Stimulated activated CD4-positive, alpha-beta T cell treated with anti-CD3 and anti-CD28 coated beads, Interleukin-4, amount 100 ng/mL, for 48 hours (primary cell): ENCODE measurements at places on chromosomes 1 and 21.

DNA sequence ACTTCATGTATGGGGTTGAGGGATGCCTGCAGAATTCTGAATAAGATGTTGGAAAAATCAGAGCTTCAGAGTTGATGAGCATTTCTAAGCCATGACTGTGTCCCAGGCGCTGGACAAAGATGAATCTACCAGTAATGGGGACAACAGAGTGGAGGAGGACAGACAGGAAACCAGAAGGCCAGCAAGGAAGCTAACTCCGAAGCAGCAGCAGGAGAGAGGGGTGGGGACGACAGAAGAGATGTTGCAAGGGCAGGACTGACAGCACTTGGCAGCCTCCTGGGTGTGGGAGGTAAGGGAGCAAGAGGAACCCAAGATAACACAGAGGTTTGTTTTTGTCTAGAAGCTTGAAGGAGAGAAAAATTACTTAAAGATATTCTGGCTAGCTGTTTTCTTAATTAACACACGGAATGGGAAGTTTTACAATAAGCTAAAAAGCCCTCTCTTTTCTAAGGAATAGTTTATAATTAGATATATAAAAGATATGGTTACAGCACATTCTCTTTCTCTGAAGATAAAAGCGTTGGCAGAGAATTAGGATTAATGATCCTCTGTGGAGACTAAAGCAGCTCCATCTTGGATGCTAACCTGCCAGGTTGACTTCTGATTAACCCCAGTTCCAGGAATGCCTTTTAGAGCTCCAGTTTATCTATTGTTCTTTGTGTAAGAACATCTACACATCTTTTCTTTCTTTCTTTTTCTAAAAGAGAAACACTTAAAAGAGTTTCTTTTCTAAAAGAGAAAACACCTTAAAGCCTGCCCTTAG is 92.7 kb downstream of the TENT5C start:
- DNase-seq = no peak

- DNase-seq = no peak
These were observed 22.9 kb upstream of the IGSF3 start for GRCh38 chr1:116690396-116690848.

DNA sequence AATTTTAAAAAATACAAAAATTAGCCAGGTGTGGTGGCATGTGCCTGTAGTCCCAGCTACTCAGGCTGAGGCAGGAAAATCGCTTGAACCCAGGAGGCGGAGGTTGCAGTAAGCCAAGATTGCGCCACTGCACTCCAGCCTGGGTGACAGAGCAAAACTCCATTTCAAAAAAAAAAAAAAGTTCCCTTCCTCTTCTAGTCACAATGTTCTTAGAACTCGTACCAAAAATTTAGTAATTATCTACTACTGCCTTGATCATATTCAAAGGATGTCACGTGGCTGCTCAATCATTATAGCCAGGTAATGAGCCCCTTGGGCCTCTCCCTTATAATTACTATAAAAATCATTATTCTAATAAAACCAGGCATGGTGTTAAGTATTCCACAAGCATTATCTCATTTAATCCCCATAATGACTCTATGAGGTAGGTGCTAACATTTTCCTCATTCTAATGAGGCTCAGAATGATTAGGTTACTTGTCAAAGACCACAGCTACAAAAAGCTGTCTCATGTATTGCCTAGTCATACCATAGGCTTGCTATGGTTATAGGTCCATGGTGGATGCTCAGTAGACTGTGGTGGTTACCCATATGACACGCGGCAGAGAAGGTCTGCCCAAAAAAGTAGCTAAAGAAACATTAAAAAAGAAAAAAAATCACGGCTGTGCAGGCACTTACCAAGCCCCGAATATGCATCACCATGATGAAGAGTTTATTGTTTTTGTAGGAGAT is 15.5 kb upstream of the PPP1R15B start:
- DNase-seq = no peak

DNA sequence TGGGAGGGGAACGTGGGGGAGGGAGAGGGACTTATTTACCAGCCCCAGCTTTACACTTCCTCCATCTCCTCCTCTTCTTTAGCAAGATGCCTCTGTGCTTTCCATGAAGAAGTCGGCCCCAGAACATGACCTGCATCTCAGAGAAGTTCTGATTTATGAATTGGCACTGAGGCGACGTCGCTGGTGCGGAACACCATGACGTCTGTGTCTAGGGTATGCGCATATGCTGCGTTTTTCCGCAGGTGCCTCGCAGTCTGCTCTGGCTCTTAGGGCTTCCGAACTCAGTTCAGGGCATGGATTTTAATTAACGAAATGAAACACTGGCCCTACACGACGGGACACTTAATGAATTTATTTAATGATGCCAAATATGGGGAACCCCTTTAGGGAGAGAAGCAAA is 510.3 kb downstream of the SMYD3 start:
- no peak for DNase-seq

GRCh38 chr1:196661345-196661744 is 9.5 kb downstream of the CFH start:
- DNase-seq = no peak

DNA sequence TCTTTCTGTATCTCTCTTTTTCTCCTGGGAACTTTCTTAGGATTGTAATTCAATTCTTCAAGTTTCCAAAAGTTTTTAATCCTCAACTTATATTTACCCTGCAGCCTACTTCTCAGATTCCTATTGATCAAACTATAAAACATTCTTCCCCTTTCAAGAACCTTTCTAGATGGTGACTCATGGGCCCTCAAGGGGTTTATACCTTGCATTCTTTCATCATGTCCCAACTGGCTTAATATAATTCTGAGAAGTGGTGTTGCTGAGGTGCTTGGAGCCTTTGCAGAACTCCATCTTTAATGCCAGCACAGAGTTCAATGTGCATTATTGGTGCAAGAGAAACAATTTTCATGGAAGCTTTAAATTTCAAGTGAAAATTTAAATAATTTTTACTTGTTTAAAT is 273.4 kb downstream of the VAV3 start:
- DNase-seq = no peak

GRCh38 chr1:41486371-41487125 is 2.1 kb upstream of the EDN2 start:
- no peak for DNase-seq

- DNase-seq = no peak
These were observed 187.0 kb upstream of the ETV3 start for GRCh38 chr1:157325220-157325619.

DNA sequence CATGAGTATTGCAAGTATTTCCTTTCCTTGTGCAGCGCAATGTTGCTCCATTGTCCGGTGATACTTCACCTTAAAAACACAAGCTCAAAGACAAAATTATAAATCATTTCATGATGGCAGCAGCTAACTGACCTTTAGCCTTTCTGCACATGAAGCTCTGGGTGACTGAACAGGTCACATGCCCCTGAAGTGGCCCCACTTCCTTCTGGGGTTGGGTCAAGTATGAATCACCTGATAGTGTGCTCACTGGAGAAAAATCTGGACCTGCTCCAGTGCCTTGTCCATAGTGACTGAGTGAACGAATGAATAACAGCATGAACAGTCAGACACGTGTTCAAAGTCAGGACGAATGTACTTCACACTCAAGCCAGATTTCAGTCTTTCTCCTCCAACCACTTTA is 658.9 kb downstream of the NPHP4 start:
- DNase-seq = no peak

GRCh38 chr1:20058531-20058930 is 11.5 kb upstream of the PLA2G5 start:
- peak; percentile 36 for DNase-seq

DNA sequence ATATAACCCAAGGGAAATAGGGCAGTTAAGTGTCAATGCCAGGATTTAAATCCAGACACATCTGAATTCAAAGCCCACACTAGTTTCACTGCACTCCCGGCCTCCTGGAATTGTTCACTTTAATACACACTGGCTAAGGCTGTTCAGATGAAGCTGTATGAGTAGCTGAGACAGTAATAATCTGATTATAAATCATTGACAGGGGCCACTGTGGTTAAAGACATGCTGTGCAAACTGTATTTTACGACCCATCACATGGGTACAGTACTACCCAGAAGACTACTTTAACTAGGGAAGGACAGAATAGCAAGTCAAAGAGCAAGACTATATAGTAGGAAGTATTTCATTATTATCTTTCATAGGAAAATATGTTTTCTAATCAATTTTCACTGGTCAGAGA is 16.1 kb upstream of the NTNG1 start:
- DNase-seq = no peak

- DNase-seq = no peak
These were observed 181.8 kb upstream of the L1TD1 start for GRCh38 chr1:62012836-62013235.

DNA sequence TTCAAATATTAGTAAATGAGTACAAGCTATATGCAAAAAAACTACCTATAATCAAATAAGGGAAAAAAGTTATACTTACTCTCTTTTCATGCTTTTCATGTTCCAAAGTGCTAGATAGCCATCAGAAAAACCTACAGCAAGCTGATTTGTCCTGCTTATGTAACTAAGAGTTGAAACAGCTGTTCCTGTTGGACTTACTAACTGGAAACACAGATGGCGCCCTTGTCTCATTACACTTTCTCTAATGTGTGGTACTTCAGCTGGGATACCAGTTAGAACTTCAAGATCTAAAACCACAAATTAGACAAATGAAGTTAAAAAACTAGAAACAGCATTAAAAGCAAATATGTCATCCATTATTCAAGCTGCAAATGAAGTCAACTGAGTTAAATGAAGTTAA is 24.3 kb downstream of the AHCTF1 start:
- no peak for DNase-seq

DNA sequence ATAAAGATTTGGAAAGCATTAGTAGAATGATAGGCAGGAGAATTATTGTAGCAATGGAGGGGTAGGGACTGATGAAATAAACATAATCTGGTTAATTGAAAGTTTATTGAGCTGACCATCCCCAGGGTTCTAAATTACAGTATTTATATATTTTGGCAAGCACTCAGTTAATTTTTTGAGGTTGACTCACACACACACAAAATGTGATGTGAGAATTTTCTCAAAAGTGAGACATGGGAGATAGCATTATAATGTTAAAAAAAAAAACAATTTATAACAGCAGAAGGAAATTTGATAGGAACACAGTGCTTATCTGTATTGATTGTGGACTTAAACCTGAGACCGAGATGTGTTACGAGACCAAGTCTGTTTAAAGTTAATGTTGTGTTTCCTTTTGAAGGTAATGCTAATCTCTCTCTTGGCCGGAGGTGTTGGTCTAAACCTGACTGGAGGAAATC is 24.6 kb downstream of the TRIM45 start:
- DNase-seq = no peak

DNA sequence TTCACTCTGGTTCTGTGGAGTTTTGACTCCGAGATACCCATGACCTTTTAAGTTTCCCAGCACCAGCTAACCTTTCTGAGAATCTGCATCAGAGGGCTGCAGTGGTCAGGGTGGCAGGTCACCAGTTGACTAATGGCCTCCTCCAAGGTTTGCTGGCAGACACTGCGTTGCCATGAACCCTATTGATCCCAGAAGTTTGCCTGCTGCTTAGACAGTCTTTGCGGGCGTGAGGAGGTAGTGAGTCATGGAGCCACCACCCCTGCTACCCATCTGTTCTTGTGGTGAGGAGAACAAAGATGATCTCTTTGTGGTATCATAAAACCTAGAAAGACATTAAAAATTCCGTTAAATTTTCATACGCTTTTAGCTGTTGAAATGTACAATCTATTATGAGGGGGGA is 180.4 kb downstream of the FGGY start:
- DNase-seq = peak; percentile 55

DNA sequence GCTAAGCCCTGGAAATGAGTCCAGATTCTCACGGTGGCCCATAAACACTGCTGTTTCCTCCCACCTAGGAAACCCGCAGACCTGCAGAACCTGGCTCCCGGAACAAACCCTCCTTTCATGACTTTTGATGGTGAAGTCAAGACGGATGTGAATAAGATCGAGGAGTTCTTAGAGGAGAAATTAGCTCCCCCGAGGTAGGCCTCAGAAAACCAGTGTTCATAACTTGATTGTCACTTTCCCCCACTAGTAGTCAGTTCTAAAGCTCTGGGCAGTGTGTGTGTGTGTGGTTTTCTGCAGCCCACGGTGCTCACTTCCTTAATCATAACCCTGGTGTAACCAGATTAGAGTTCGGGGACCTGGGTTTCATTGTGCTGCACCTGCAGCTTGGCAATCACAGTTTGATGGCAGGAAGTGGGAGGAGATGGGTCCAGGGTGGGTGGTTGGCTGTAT is 39.1 kb downstream of the CLIC6 start:
- DNase-seq = peak; percentile 47

GRCh38 chr1:12585536-12585935 is 32.5 kb downstream of the DHRS3 start:
- no peak for DNase-seq

GRCh38 chr1:111805251-111805650 is 49.5 kb downstream of the DDX20 start:
- DNase-seq = no peak

DNA sequence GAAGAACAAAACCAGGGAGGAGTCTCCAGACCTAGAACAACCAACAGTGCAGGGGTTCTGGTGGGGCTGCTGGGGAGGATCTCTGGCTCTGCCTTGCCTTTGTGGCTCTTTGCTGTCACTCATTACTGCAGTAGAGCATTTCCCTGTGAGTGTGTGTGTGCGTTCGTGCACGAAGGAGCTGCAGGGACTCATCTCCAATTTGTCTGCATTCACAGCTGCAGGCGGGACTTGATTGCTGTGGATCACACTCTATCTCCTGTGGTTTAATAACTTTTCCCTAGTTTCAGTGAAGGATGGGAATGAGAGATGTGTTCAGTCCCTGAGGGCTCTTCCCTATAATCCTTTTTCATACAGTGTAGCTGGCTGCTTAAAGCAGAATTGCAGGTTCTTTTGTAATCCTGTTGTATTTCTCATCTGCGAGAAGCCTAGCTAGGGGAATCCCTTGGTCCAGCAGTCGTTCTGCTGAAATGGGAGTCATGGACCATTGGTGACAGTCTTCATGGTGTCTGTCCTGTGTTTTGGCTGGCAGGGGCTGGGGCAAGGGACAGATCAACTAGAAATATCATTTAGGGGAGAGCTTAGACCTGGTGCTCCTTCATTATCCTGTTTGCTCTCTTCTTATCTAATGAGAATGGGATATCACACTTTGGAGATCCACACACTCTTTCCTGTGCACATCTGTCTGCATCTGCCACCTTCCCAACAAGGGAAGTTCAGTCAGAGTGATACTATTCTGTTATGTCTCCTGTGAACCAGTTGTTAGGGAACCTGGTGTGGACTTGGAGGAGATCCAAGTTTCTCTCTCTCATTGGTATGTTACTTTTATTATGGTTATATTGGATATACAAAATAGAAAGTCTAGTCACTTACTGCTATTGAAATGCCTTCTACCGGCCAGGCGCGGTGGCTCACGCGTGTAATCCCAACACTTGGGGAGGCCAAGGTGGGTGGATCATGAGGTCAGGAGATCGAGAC is 3.0 kb downstream of the PCP4L1 start:
- no peak for DNase-seq

DNA sequence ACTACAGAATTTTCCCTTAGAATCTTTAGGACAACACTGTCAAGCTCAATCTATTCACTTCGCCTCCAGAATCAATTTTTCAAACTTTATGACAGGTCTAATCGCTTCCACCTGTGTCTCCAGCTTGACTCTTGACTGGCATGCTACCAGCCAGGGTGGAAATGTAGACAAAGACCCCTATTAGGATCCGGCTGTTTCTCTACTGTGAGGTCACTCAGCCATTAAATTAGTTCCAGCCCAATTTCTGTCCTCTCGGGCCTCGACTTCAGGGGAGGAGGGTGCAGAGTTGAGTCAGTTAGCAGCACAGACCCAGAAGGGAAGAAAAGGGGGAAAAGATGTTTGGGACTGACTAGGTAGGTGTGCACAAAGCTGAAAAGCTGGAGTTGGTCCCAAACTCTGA is 78.5 kb downstream of the HLCS start:
- DNase-seq = no peak
